ENCODE measurements at places on chromosomes 5 and 9.

DNA sequence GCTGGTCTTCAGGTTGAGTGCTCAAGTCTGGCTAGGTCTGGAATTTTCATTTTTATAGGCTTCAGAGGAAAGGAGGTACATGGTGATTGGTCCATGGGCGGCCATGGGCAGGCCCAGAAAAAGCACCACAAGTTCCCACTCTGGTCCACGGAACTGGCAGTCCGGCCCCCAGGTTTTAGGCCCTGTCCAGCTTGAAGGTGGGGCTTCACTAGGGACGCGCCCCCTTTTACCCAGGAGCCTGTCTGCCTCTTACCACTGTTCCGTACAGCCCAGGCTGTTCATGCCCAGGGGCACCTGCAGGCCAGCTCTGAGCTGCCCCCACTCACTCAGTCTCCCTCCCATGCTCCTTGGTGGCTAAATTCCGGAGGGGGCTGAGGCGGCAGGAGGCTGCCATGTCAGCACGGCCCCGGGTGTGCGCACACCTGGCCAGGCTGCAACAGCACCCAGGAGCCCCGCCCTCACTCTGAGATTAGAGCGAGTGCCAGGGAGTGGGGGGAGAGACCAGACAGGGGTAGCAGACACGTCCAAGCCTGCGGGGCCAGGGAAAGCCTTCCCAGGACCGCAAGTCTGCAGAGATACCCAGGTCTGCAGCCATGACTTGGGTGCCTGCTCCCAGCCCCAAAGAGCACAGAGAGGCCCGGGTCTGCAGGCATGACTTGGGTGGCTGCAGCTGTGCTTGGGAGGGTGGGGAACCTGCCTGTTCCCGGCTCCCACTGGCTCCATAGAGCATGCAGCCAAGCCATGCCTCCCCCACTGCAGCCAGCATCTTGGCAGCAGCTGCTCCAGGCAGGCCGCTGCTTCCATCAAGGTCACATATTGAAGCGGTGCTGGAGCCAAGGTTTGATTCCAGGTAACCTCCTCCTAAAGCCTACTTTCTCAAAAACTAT is 390.2 kb upstream of the SGCD start:
- no peak for DNase-seq

GRCh38 chr9:34176089-34176488 is 2.8 kb upstream of the UBAP1 start:
- no peak for DNase-seq

GRCh38 chr9:86772635-86772993 is 174.7 kb downstream of the GAS1 start:
- no peak for DNase-seq

DNA sequence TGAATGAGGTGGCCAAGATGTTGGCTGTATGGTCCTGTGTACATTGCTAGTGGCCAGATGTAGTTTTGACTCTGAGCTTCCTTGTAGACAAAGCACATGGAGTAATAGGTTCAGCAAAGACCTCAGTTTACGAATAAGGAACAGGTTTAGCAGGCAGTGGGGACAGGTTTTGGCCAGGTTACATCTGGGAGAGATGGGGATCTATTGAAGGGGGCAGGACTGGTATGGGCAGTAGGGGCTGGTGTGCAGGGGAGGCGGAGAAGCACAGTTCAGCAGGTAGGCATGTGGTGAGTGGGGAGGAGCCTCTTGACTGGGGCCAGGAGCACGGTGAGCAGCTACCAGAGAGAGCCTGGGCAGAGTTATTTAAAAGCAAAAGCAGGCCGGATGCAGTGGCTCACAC is 67.3 kb downstream of the PDZD2 start:
- DNase-seq = no peak

DNA sequence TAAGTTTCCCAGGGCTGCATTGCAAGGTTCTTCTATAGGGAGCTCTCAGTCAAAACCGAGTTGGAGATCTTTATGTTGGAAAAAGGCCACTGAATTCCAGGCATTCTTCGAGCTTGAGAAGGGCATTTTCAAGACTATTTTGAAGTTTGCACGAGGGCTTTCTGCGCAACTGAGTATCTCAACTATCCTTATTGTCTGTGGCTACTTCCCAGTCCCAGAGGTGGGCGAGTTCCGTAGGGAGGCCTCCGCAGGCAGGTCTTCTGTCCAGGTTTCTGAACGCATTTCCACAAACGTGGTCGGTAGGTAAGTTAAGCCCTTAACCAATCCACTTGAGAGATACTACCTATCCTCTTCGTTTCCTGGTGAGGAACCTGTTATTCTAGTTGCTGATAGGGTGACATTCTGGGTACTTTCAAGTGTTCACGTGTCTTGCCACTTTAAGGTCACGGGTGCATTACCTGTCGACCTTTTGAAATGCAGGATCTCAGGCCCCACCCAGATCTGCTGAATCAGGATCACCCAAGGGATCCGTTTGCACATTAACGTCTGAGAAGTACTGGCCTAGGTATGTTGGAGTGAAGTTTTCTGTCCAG is 51.4 kb upstream of the TJP2 start:
- no peak for DNase-seq

GRCh38 chr9:111013250-111013649 is 25.0 kb downstream of the LPAR1 start:
- no peak for DNase-seq

Data from naive B cell (primary cell).